Dorsolateral prefrontal cortex (tissue), 122 donors: ENCODE measurements at places on chromosomes 5 and 9.

GRCh38 chr5:78472469-78473106 is 112.2 kb downstream of the SCAMP1 start:
- DNase-seq = no peak

- DNase-seq = no peak
These were observed 409.5 kb downstream of the MAT2B start for GRCh38 chr5:163914910-163915309.

- no peak for DNase-seq
These were observed 1.8 kb downstream of the ACER2 start for GRCh38 chr9:19410594-19410993.

DNA sequence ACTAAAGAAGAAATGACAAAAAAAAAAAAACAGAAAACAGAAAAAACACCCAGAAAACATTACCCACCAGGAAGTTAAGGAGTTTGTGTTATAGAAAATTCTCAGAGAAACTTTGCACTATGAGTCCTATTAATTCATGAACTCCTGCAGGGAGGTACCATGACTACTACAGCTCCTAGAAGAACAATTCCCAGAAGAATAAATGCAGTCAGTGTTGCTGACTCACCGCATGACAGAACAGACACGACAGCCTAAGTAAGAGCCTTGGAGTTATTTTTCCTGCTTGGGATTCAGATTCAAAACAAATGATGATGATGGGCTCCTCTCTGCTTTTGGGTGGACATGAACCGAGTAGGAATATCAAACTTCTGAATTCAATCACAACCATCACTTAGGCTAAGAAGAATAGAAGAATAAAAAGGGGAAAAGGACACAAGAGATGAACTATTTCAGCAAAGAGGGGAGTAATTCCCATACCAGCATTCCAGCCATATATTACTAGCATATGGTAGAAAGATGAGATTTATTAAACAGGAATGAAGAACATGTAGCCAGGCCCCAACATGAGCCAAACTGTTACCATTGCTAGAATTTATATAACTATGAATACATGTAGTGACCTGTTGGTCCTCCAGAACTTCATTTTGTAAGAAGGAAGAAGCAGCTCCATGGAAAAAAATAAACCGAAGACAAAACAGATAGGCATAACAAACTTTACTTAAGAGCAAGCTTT is 209.6 kb upstream of the PDE4D start:
- DNase-seq = no peak

DNA sequence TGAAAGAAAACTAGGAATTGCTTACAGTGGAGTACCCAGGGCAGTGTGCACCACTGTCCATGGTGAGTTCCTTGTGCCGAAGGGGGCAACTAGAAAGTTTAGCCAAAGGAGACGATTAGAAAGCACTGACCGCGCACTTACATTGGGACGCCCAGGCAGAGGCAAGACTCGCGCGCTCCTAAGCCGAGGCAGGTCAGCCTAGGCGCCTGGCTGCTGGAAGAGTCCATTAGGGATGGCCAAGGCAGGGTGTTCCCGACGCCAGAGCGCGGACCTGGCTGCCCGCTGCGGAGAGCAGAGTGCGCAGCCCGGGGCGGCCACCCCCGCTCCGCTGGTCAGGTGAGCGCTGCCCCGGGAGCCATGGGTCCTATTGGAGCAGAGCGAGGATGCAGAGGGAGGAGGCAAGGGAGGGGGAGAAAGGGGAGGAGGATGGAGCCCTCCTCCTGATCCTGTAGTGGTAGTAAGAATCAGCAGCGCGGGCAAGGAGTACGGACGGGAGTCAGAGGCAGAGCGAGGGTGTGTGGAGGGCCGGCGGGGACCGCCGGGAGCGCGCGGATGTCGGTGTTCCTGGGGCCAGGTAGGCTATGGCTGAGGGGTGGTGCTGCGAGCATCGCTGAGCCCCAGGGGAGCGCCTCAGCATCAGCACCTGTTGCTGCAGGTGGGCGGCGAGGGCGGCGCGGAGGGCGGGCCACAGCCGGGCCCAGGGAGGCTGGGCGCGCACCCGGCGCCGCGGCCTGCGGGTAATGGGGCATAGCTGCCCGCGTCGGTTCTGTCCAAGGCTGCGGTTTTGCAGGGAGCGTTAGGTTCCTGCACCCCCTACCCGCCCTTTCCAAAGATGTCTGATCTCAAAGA is at the start of gene ADGRV1:
Gene ADGRV1 (plus strand): TSS at position 454 of the 849 bp plus-strand sequence. CDS start 99 bp downstream, at position 553.
- peak; percentile 72 for DNase-seq

GRCh38 chr9:100170085-100170484 is 71.0 kb downstream of the INVS start:
- DNase-seq = no peak

GRCh38 chr9:89886281-89886700 is 281.5 kb downstream of the GADD45G start:
- no peak for DNase-seq

GRCh38 chr5:179227580-179228311 is 117.5 kb downstream of the ADAMTS2 start:
- DNase-seq = peak; percentile 26

- peak; percentile 17 for DNase-seq
These were observed 141.0 kb upstream of the PPP1R26 start for GRCh38 chr9:135338546-135338945.

DNA sequence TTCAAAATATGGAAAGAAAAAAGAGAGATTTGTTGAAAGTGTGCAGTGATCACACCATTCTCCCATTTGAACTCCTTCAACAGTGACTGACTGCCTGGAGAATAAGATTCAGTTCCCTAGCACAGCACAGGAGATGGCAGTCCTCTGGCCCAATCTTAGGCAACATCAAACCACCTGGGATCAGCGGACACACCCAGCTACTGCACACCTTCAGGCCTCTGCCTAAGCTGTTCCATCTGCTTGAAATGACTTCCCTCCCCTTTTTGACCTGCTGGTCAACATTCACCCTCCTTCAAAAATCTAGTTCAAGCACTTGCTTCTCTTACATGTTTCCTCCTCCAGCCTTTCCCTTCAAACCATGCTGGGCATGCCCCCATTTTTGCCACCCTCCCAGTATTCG is 4.5 kb downstream of the MAPK9 start:
- DNase-seq = no peak

GRCh38 chr9:135262248-135262647 is 174.8 kb downstream of the OLFM1 start:
- no peak for DNase-seq
